Erythroblast (primary cell): ENCODE measurements at places on chromosomes 7 and 10.

DNA sequence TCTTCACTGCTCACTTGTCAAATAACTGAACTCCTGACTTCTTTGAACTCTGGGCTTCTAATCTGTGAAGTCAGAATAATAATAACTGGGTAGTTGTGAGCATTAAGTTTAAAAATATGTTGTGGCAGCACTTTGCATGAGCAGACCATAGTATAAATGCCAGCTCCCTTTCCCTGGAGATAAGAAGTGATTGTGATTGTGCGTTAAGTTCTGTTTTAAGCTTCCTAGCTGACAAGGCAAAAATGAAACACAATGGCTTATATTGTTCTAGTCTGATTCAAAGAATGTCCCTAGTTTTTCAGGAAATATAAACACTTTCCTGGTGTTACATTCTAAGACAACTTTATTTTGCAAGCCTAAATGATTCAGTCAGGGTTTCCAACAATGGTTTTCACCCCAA is 61.8 kb downstream of the PTPRE start:
- no peak for DNase-seq

GRCh38 chr7:125254566-125254965 is 324.9 kb upstream of the POT1 start:
- DNase-seq: no peak

GRCh38 chr7:88243345-88243909 is 23.6 kb upstream of the SRI start:
- DNase-seq: peak; percentile 48

- no peak for DNase-seq
Observed at GRCh38 chr7:52325237-52325636, 710.2 kb upstream of the POM121L12 start.

DNA sequence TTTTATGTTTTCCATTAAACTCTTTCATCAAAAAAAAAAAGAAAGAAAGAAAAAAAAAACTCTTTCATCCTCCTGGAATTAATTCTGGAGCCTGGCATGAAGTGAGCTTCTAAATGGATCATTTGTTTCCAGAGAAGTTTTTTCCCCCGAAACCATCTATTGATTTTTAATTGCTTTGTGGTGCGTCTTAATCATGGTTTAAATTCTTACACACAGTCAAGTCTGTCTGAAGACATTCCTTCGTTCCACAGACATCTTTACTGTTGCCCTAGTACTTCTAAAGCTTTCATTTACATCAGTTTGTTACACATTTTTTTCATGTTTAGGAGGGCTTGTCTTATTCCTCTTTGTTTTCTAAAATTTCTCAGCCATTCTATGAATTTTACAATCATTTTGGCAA is 493.4 kb upstream of the FOXK1 start:
- DNase-seq: no peak

- DNase-seq: no peak
Observed at GRCh38 chr10:122658356-122659049, 41.1 kb downstream of the C10orf120 start.

GRCh38 chr7:1948301-1948796 is 278.3 kb downstream of the ELFN1 start:
- DNase-seq: peak; percentile 22

DNA sequence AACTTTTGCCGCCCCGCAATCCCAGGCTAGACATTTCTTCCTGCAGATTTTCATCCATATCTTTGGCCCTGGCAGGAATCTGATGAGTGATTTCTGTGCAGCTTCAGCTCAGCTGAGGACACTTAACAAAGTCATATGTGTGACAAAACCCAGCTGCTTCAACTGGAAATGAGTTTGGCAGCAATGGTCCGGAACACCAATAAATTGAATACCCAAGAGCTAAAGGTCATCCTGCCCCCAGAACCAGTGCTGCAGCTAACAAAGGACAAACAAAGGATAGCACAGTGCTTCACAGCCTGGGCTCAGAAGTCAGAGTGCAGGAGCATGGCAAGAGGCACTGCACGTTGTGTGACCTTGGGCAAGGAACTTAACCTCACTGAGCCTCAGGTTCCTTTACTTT is 40.0 kb upstream of the TRIL start:
- DNase-seq: no peak

GRCh38 chr10:91856637-91857036 is 52.6 kb downstream of the FGFBP3 start:
- DNase-seq: no peak

- no peak for DNase-seq
Observed at GRCh38 chr10:22341190-22341925, 3.9 kb upstream of the SPAG6 start.

DNA sequence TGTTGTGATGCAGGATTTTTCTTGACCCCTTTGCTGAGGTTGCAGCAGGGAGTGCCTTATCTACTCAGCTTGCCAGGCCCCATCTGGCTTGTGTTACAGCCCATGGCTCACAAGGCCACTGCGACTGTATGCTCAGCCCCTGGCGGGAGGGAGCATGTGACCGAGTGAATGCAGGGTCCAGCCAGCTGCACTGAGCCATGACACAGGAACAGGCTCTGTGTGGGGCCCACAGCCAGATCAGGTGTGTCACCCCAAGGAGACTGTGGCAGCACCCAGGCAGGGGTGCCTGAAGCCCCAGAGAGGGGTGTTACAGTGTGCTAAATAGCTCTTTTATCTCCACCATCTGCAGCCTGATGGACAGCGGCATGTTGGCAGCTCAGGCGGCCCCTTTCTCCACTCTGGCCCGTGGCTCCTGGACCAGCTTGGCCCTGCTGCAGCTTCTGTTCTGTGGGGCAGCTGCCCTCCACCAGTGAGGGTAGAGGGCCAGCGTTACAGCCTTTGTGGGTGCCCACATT is 2.6 kb upstream of the PCBD1 start:
- DNase-seq: no peak

DNA sequence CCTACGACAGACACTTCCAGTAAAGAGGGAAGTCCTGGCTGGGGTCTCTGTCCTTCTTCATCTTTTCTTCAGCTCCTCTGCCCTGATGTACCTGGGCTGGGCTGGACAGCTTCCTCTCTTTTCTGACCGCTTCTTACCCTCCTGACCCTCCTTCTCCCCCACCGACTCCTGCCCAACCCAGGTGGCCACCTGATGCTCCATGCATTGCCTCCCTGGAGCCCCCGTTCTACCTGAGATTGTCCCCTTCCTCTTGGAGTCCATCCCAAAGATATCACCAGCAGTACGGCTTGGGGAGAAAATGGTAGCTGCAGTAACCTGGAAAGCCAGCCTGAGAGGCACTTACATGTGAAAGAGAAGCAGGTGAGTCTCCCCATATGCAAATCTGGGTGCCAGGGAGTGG is 566.3 kb downstream of the TCERG1L start:
- DNase-seq: no peak

- DNase-seq: no peak
Observed at GRCh38 chr7:131502810-131503508, 53.5 kb downstream of the PODXL start.

- no peak for DNase-seq
Observed at GRCh38 chr7:43844662-43845061, 24.7 kb downstream of the MRPS24 start.

DNA sequence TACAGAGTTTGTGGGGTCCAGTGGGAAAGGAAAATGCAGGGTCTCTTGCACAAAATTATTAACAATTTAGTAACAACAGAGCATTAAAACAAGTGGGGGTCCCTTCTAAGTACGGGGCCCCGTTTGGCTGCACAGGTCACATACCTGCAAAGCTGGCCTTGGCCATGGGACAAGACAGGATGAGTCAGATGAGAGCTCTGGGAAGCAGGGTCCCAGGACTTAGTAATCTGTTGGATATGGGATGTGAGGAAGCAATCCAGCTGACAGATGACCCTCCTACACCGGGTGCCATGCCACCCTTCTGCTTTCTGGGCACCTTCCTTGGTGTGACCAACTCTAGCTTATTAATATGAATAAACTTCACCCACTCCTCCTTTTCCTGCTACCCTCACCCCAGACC is 3.2 kb upstream of the DUSP5 start:
- DNase-seq: no peak

- no peak for DNase-seq
Observed at GRCh38 chr7:90772410-90772809, 176.3 kb downstream of the CDK14 start.

DNA sequence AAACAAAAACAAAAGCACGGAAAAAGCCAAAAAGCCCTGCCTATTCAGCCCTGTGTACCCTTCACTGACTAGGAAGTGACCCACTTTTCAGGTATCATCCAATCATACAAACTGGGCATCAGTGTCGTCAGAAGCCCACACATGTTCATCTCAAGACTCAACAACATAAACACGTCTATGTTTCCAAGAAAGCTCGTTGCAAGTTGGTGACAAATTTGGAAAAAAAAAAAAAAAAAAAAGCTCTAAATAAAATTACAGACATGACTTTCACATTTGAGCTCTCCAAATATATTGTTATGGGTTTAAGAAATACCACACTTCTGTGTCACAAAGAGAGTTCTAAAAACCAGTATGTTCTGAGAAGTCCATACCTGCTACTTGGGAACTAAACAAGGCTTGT is 204.7 kb upstream of the KLF14 start:
- DNase-seq: no peak

DNA sequence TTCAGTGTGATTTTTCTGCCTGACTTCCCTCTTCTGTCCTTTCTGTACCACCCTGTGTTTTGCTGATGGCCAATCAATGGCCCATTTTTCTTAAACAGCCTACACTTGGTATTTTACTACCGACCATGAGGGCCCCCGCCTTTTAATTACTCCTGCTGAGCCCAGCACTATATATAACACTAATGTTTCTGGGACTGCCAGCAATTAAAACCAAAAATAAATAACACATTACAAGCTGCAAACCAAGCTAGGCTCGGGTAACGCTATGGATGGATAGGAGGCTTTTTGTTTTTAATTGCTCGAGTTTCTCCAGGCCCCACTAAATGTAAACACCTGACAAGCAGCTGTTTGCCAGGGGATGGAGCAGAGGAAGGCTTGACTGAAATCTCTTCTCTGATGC is 915.4 kb upstream of the AUTS2 start:
- DNase-seq: no peak

GRCh38 chr10:88915781-88916180 is 35.7 kb downstream of the STAMBPL1 start:
- no peak for DNase-seq

DNA sequence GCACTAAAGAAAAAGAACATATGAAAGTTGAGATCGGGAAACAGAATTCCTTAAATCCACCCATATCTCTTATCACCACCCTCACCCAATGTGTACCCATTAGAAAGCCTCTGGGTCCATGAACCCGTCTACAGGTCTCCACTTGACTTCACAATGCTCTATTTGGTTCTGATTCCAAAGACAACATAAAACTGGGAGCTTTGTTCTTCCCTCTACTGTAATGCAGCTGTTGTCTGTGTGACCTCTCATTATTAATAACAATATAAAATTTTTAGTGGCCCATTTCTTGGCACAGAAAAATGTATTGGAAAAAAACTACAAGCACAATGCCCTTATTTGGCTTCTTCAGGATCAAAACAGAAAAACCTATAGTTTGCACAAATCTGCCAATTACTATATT is 30.0 kb downstream of the DOCK4 start:
- DNase-seq: no peak

GRCh38 chr7:50397320-50397970 is 52.7 kb downstream of the FIGNL1 start:
- DNase-seq: no peak

GRCh38 chr7:149154056-149154455 is 6.8 kb downstream of the ZNF398 start:
- no peak for DNase-seq

GRCh38 chr7:37054624-37055241 is 330.4 kb upstream of the AOAH start:
- DNase-seq: no peak

DNA sequence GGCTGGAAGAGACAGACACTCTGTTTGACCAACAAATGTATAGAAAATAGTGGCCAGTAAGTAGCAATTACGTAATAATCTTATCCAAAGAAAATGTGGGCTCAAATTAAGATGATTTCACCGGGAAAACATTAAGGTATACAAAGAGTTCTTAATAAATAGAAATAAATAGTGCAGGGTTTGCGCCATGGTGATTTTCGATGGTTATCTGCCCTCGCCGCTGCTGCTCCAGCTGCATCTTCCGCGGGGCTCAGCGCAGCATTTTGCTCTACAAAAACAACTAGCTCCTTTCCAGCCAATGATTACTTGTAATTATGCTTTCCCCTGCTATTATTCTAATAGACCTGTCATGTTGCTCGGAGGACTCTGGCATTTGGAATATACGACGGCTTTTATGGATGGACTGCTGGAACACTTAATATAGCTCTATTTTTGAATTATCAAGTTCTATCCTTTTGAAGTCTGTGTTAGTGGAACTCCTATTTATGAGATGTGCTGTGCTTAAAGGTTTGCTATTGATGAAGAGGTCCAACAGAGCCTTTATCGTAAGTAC is 103.8 kb downstream of the BUB3 start:
- no peak for DNase-seq

- peak; percentile 51 for DNase-seq
Observed at GRCh38 chr10:3786295-3787015, 1.4 kb upstream of the KLF6 start.

DNA sequence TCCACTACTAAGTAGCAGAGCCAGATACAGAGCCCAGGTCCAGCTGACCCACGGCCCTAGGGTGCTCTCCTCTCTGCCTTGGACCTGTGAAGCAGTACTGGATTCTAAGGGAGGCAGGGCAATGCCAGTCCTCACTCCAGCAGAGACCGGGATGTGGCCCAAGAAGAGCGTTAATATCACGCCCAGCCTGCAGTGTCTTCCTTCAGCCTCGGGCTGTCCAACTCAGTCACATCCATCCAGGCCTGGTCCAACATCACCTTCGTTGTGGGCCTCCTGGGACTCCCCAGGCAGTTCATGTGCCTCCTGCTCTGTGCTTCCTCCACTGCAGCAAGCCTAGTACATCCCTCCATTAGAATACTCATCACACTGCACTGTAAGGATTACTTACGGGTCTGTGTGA is 114.5 kb downstream of the GRID1 start:
- DNase-seq: no peak

DNA sequence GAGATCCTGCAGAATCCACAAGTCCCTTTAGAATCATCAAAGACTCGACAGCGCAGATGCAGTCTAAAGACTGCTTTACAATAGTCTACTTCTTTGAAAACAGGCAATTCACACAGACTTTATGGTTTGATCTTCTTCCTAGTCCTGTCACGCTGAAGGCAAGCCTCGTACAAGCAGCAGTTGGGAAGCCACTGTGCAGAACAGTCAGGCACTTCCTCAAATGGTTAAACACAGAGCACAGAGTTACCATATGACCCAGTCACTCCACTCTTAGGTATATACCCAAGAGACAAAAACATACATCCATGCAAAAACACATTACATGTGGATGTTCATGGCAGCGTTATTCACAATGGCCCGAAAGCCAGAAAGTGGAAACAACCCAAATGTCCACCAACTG is 41.4 kb downstream of the LRRC20 start:
- DNase-seq: no peak

DNA sequence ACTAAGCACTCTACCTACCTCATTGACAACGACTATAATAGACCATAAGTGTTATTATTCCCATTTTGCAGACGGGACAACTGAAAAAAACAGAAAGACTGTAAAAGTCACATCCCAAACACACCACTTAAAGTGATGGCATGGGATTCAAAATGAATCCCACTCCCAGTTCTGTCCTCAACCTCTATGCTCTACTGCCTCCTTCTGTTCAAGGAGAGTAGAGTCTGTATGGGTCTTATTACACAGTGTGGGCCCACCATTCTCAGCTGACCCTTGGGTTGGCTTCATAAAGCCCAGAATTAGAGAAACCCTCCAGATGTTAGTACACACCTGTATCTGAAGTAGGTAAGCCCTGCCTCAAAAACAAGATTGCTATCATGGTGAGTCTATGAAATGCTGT is 102.2 kb downstream of the GRM8 start:
- no peak for DNase-seq
